ENCODE measurements at places on chromosomes 5 and 9.

- no peak for DNase-seq
These were observed 8.5 kb downstream of the PANK3 start for GRCh38 chr5:168570490-168571328.

- no peak for DNase-seq
These were observed 52.4 kb downstream of the SLC44A1 start for GRCh38 chr9:105296877-105297287.

DNA sequence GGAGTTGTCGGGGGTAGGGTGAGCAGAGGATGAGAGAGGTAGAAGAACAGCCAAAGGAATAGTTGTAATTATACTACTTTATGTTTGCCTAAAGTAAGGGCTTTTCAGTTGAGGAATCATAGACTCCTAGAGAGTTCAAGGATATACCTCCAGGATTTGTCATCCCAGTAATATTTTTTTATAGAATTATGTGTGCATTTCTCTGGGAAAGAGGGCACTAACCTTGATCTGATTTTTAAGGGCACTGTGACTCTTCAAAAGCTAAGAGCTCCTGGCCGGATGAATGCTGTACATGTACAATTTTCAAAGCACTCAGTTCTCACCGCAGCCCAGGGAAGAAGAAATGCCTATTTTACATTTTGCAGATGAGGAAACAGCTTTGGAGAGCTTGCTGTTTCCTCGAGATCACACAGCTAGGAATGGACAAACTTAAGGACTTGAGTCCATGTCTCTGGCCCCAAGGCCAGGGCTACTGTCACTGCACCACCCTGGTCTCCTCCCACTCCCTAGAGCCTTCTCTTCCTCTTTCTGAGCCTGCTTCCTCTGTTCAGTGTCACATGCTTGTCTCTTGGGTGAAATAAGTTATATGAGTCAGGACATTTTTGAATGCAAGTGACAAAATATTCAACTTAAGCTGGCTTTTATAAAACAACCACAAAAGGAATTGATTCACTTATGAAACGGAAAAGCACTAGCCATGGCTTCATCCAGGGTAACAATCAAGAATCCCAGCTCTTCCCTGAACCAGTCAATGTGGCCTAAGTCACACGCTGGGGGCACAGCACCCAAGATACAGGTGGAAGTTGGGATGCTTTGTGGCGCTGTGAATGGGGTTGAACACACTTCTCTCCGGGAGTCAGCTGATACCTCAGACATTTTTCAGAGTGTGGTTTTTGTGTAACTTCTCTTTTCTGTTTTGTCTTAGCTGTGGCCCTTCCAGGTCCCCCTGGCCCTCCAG, 45.7 kb upstream of the TGFBR1 start:
- no peak for DNase-seq

GRCh38 chr5:167944121-167944852, 347.2 kb upstream of the WWC1 start:
- DNase-seq, result no peak

- DNase-seq, result no peak
These were observed 44.1 kb downstream of the CCNH start for GRCh38 chr5:87368601-87369000.

DNA sequence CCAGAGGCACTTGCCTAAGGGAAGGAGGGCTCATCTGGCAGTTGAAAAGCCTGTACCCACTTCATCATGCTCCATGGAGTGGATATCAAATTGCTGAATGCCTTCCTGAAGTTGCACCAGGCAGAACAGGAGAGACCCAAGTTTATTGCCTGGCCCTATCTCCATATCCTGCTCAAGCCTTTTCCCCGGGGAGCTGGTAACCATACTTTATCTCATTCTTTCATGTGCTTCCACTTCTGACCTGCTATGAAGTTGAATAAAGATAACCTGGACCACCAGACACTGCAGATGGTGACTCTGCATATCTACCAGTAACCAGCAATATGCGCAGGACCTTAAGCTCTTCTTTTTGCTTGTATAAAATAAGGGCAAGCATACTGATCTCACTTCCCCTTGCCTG, 1397.5 kb upstream of the CDH6 start:
- DNase-seq, result no peak

- no peak for DNase-seq
These were observed 45.4 kb downstream of the SEMA4D start for GRCh38 chr9:89452561-89452960.

DNA sequence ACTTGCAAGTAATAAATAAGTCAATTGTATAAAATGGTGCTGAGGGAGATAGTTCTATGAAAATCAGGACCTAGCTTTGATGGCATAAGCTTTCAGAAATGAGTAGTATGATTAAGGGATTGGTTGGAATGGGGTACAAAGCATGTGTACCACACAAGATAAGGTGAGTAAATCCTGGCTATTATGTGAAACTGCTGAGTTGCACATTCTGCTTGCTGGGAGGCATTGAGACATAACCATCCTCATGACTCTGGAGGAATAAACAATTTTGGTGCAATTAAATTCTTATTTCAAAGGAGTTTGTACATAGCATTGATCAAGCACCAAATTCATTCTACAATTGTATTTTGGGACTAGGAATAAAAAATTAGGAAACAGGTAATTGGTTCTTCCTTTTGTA, 755.2 kb upstream of the ACO1 start:
- no peak for DNase-seq

GRCh38 chr9:4831944-4832343, 39.2 kb downstream of the RCL1 start:
- DNase-seq, result no peak

DNA sequence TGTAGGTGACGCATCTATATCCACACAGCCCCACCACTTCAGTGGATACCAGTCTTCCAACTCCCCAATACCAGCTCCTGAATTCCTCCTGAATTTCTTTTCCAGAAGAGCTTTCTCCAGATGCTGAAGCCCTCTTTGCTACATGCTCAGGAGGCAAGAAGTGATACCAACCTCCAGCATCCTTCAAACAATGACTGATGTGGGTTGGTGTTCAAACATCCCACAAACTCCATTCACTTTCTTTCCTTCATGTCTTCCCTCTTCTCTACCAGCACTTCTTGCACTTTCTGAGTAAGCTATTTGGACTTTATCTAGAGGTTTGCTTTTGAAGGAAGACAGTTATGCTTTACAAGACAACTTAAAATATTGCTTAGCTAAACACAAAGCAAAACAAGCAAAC, 179.9 kb upstream of the RORB start:
- no peak for DNase-seq

DNA sequence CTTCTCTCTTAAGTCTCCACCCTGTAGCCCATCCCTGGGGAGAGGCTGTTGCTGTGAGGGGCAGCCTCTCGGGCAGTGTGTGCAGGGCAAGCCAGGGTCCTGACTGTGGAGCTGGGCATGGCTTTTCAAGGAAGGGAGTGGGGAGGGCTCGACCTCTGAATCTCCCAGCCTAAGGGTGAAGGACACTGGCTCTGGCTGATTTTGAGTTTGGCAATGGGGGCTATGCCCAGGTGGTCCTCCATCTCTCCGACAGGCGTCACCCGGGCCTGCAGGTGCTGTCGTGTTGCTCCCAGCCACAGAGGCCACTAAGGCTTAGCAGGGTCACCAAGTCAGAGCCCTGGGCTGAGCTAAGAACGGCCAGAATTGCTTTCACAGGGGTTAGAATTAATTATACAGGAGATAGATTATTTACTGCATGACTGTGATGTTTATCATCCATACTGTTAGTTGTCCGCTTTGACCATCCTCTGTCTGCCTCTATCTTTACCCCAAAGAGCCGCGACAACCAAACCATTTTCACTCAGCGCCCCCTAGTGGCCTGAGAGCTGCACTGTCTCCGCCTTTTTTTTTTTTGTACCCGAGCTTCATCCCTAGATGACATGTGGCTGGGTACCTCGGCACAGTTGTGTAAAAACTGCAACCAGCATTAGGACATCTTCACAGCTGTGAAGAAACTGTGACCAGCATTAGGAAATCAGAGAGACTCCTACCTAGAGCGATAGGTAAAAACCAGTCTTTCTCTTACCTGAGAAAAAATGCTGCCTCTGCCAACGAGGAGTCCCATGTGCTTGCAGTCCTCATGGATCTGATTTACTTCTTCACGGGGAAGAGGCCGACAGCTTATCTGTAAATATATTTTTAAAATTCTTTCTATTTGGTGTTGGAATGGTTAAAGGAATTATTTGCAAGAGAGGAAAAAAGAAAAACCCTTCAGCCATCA, 44.5 kb downstream of the AGXT2 start:
- peak; percentile 51 for DNase-seq

- no peak for DNase-seq
These were observed 8.1 kb downstream of the FOXE1 start for GRCh38 chr9:97861148-97861475.

DNA sequence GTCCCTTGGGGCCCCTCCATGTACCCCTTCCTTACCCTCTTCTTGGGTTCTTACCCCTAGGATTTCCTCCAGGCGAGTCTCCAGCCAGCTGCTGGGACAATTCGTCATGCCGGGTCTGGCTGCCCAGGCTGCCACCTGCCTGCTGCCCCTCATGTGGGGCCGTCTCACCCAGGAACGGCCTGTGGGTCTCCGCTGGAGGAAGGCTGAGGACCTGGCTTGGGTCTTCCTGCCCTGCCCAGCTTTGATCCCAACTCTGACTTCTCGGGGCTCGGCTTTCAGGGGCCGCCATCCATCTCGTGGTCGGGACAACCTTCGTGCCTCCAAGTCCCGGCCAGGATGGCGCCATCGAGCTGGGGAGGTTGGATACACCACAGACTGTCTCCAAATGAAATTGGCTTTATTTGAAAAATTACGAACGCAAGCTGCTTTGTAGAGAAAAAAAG, 38.1 kb downstream of the HMCN2 start:
- DNase-seq, result no peak

GRCh38 chr5:2577312-2578036, 174.0 kb downstream of the IRX2 start:
- no peak for DNase-seq

- no peak for DNase-seq
These were observed 183.3 kb downstream of the MED10 start for GRCh38 chr5:6194906-6195612.

GRCh38 chr5:54302267-54302687, 8.1 kb downstream of the ARL15 start:
- DNase-seq, result no peak

- DNase-seq, result no peak
These were observed 44.1 kb downstream of the KCNV2 start for GRCh38 chr9:2761424-2761823.

DNA sequence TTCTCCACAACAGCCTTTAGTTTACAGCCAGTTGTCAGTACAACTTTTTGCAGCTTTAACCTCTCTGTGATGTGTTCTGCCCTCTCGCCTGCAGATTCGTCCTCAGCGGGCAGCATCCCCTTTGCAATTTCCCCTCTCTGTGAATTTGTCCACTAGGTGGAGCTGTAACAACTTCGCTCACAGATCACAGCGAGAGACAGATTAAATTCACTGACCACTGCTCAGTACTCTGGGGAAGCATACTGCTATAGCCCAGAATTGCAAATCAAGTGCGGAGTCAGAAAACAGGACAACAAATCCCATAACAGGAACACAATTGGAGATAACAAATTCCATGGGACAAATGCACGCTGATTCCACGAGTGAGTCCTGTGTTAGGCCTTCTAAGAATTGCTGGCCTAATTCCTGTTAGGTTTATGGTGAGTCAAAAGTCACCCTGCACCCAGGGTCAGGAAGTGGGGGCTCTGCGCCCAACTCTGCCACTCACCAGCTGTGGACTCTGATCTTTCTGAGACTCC, 2124.9 kb downstream of the MAT2B start:
- no peak for DNase-seq

DNA sequence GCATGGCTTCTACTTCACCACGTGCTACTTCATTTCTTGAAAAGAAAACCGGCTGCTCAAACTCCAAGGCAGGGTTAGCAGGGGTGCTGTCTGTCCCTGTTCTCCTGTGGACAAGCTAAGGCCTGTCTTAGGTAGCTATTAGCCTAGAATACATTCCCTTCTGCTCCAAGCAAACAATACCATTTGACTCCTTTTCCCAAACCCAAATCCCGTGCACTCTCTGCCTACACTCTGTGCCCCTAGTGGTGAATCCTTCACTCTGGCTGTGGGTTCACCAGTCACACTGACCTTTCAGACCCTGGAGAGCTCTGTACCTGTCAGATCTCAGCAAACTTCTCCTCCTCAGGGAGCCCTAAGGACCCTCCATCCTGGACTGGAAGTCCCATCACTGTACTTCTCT, 211.6 kb downstream of the SLIT3 start:
- no peak for DNase-seq

GRCh38 chr5:152622628-152623027, 217.5 kb upstream of the NMUR2 start:
- no peak for DNase-seq

DNA sequence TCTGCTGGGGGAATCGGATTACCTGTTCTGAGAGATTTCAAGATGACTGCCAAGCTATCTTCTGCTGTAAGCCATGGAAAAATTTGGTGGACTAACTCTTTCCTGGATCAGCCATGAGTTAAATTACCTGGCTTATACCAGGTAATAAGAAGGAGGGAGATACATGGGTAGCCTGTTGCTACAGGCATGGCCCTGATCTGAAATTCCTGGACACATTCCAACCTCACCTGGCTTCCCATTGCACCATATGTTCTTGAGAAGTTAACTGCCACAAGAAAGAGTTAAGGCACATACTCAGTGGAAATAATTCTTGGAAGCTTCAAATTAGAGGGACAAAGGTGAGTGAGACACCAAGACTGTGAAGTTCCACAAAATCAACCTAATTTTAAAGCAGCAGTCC, 371.3 kb downstream of the ACTL7B start:
- DNase-seq, result no peak

GRCh38 chr5:108541836-108542235, 159.9 kb upstream of the FBXL17 start:
- DNase-seq, result no peak

DNA sequence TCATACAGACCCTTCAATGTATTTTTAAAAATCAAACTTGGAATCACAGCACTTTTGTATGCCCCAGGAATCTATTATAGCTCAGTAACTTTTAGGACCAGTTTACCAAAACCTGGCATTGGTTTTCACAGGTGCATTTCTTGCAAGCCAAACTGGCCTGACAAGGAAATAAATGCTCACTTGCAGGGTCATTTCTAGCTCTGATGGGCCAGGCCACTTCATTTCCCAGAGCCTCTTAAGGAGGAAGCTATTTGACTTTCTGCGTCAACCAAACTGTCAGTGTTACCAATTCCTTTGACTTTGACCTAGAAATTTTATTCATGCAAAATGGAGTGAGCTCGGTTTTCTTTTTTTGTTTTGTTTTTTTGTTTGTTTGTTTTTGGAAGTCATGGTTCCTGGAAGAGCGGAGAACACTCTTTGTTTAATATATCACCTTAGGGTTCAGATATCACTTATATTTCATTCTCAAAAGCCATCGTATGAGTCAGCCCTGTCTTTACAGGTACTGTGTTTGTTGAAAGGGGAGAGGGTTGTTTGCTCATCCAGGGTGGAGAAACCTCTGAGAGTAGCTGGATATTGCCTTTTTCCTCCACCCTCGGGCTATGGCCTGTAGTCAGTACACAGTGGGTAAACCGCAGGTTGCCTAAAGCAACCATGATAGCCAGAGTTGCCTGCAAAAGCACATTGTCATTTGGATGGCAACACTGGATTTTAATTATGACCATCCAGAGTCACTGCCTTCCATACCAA, 58.9 kb downstream of the GNA14 start:
- DNase-seq, result no peak

GRCh38 chr5:10635257-10635866, 71.5 kb downstream of the ANKRD33B start:
- peak; percentile 77 for DNase-seq
